HFF-Myc (cell line): ENCODE measurements at places on chromosomes 4 and X.

DNA sequence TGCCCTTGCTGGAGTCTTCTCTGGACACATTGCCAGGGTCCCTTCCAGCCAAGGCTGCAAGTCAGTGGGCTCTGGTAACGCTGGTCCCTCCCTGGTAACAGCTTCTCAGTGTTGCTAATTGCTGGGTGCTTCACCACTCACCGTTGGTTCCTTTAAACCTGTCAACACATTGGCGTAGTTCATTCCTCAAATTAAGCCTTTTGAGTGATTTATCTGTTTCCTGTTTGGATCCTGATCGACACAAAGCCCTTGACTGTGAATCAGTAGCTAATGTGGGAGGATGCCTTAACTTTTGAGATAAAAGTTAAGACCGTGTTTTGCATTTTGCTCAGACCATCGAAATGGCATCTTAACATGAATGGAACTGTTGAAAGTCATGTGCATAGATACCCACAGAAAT is 125.9 kb downstream of the AMELX start:
- no peak for DNase-seq

- DNase-seq, result no peak
Measured at GRCh38 chrX:46117234-46117633, 428.0 kb downstream of the ZNF674 start.

DNA sequence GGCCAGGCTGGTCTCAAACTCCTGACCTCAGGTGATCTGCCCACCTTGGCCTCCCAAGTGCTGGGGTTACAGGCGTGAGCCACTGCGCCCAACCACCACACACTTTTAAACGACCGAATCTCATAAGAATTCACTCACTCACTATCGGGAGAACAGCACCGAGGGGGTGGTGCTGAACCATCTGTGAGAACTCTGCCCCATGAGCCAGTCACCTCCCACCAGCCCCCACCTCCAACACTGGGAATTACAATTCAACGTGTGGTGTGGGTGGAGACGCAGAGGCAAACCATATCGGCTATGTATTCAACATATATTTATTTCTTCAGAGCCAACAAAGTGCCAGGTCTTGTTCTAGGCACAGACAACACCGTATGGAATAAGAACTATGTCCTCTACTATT is 3.6 kb downstream of the TLR3 start:
- DNase-seq, result no peak

DNA sequence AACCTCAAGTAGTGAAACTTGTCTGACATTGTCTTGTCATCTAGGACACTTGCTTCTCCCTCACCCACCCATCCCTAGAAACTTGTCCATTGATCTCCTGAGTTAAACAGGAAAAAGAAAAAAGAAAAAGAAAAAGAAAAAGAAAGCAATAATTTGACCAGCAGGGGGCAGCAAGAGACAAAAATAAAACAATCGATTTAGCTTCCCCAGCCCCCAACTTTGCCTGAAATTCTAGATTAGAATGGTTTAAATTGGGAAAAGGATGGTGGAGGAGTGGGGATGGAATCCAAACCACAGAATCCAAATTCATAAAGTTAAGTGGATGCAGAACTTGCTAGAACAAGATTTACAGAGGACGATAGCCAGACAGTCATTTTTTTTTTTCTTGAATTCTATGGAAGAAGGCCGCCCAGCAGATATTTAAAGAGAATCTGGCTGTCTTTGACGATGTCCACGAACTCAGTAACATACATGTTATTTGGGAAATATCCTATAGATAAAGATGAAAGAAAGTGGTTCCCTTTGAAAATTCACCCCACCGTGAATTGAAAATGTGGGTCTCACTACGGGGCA is 282.9 kb downstream of the USP46 start:
- peak; percentile 24 for DNase-seq

GRCh38 chr4:146834263-146835034 is 111.2 kb downstream of the TTC29 start:
- DNase-seq, result no peak

DNA sequence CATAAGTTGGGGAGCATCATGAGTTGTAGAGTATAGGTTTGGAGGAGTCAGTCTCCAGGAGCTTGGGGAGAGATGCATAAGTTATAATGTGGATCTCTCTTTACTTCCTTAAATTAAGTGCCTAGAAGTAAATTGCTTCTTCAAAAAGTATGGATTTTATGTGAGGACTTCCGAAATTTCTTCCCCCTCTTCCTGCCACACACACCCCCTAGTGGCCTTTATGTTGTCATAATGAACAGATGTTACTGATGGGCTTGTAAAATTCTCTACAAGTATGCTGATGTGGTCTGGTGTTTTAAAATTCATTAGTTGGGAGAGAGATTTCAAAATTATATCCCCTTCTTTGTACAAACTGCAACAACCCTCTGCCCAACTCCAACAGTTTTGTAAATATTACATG is 2.3 kb upstream of the METTL14 start:
- peak; percentile 20 for DNase-seq

DNA sequence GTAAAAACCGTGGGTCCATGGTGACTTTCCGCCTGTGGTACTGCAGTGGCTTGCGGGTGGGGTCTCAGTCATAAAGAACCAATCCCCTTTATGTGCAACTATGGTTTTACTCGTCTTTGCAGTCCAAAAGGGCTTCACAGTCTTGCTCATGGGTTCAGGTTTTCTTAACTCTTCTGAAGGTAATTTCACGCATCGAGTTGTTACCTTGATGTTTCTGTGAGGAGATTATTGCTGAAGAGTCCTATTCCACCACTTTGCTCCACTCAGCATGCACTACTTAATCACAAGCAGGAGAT is 41.5 kb downstream of the F8 start:
- DNase-seq, result no peak

DNA sequence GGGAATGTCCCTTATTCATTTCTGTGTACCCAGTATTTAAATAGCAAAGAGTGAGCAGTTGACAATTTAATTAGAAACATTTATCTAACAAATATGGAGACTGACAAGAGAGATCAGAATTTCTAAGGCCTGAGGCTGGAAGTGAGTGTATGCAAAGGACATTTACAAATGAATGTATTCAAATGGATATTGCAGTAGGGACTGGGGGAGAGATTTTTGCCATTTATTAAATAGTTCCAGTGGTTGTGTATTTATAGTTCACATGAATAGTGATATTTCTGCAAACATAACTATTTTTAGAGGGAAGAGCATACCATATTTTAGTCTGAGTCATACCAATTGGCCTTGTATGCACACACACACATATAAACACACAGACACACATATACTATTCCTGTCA is 592.4 kb downstream of the GLUD2 start:
- no peak for DNase-seq

DNA sequence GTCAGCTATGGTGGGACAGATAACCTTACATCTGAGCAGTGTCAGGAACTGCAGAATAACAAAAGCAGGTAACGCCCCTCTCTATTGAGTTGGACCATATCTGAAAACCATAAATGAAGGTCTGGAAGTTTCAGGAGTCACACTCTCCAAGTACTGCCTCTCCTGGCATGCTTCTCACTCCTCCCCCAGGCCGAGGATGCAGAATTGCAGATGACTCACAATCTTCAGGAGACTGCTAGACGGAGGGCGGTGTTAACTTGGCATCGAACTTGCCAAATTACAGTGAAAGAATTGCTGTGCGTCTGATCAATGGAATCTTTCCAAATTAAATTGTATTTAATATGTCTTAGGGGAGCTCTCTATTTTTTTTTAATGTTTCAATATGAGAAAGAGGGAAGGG is 67.1 kb upstream of the TRIM2 start:
- DNase-seq, result no peak

GRCh38 chrX:78133238-78133960 is 6.1 kb downstream of the TAF9B start:
- no peak for DNase-seq

GRCh38 chrX:129654652-129655546 is at the start of gene APLN:
Gene APLN (minus strand): TSS chrX:129654956. CDS start chrX:129654630, 326 bp downstream.
- DNase-seq, result no peak

- DNase-seq, result peak; percentile 67
Measured at GRCh38 chr4:10664408-10664807, 20.2 kb downstream of the CLNK start.

GRCh38 chr4:39609454-39609931 is 29.2 kb downstream of the SMIM14 start:
- no peak for DNase-seq

GRCh38 chrX:40003428-40004245 is 94.1 kb downstream of the BCOR start:
- DNase-seq, result no peak

DNA sequence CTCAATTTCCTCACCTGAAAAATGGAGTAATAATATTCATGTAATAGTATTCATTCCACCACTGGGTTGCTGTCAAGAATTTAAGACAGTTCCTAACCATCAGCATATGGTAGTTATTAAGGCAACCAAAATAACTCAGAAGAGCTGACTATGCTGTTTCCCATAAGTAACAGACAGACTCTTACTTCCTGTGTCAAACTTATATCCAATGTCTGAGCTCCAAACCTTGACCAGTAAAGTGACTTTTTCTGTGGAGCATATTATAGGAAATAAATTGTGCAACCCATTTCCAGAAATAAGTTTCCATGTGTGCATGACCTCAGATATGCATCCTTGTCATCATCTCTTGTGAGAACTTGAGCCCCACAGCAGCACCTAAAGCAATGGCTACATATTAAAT is 78.8 kb downstream of the HADH start:
- peak; percentile 38 for DNase-seq

GRCh38 chr4:147709999-147710398 is 21.9 kb upstream of the ARHGAP10 start:
- no peak for DNase-seq

DNA sequence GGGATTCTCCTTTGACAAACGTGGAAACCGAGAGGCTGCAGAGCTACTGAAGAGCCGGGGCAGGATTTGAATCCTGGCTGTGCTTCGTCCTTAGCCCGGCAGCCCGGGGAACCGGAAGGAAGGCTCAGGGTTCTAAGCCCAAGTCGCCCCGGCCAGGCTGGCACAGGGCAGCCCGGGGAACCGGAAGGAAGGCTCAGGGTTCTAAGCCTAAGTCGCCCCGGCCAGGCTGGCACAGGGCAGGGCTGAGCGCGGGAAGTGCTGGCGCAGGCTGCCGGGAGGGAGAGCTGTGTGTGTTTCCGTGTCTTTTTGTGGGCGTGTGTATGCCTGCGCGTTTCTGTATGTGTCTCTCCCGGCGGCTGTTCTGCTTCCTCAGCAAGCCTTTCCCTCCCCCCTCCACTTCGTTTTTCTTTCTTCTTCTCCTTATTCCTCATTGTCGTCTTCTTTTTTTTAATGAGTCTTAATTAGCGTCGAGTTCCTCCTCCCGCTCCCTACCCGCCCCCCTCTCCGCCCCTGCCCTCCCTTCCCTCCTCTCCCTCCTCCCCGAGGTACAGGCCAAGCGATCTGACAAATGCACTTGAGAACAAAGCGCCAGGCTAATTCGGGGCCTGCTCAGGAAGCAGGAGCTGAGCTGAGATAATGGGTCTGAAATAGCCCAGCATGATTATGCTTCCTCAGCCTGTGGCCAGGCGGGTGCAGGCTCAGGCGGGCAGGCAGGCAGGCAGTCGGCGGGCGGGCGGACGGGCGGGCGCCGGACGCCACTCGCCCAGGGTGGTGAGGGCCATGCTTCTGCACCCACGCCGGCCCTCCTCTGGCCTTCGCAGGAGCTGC is 65.9 kb downstream of the EFNB1 start:
- DNase-seq, result no peak

DNA sequence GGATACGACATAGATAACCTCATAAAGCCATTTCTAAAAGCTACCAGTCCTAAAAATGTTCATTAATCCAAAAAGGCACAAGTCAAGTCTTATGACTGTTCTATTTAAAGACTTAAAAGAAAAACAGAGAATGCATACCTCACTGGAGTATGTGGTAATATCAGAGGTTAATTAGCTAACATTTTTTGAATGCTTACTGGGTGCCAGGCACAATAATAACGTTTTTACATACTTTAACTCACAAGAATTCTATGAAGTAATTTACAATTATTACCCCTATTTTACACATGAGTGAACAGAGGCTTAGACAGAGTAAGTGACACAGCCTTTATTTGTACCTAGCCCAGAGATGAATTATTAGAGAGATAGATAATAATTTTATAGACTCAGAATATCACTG is 207.5 kb downstream of the PDGFC start:
- DNase-seq, result no peak

GRCh38 chr4:156328882-156329281 is 375.2 kb upstream of the CTSO start:
- no peak for DNase-seq

GRCh38 chr4:106898621-106899230 is 137.4 kb downstream of the DKK2 start:
- peak; percentile 59 for DNase-seq

DNA sequence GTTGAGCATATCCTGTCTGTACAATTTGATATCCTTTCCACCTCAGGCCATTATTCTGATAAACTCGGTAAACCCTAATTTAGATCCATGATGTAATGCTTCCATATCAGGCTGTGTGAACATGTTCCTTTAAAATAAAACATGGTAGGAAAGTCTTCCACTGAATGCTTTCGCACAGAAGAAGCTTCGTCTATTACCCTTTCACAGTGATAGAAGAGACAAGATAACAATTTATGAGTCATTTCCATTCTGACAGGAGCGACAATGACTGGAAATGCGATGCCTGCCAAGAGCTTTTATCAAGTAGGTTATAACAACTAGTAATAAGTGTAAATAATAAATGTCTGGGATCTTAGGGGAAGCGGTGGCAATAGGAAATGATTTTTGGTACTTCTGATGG is 98.8 kb downstream of the TTC29 start:
- no peak for DNase-seq

- no peak for DNase-seq
Measured at GRCh38 chr4:76585897-76586360, 150.9 kb downstream of the SHROOM3 start.

DNA sequence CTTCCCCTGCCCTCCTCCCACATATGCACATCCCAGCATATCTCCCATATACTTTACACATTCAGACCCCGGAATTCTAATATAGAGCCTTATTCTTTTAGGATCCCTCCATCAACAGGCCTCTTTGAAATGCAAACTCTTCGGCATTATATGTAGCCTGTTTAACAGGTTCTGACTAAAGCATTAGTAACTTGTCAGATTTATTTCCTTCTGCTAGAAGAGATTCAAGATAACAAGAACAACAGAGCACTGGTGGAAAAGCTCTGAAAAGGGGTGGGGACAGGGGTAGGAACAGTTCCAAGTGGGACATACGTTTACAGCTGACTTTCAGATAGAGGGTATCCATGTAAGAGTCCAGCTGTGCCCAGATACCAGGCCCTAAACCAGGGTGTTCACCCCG is 31.7 kb upstream of the PRPS1 start:
- no peak for DNase-seq

- DNase-seq, result no peak
Measured at GRCh38 chrX:102976793-102977495, 39.9 kb downstream of the RAB40AL start.

GRCh38 chr4:54495641-54496040 is 162.1 kb upstream of the KIT start:
- DNase-seq, result no peak

DNA sequence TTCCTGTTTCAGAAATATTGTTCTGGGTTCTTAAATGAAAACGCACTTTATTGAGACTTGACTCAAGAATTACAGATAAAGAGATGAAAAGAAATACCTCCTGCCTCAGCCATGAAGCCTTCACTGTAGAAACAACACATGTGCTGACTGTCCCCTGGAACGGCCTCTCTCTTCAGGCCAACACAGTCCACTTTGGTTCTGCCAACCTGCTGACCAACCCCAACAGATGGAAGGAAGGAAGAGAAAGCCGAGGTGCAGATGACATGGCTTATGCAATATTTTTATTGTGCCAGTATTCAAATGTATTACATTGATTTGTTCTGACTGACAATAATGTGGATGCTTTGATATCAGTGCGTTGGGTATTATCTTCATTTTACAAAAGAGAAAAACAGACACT is 171.0 kb downstream of the CPEB2 start:
- DNase-seq, result no peak

- no peak for DNase-seq
Measured at GRCh38 chr4:2043396-2044118, 15.6 kb upstream of the NAT8L start.
